Activated CD8-positive, alpha-beta memory T cell treated with anti-CD3 and anti-CD28 coated beads for 1 hour (primary cell): ENCODE measurements at places on chromosomes 6 and 20.

DNA sequence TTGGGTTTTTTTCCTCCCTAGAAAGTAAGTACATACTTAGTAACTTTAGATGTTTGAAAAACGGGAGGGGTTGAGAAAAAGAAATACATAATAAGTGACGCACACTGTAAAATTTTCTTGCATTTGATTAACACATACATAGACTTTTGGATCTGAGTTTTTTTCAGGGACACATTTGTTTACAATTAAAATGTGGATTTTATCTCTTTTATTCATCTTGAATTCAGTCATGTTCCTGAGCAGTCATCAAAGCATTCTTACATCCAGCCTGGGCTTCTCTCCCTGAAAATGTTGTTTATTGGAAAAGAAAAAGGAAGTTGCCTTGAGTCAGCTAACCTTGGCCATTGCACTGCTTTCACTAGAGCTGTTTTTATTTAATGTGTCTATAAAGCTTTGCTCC, 8.7 kb upstream of the RPP40 start:
- no peak for DNase-seq

- DNase-seq: no peak
Observed at GRCh38 chr6:148565930-148566663, 180.7 kb upstream of the UST start.

DNA sequence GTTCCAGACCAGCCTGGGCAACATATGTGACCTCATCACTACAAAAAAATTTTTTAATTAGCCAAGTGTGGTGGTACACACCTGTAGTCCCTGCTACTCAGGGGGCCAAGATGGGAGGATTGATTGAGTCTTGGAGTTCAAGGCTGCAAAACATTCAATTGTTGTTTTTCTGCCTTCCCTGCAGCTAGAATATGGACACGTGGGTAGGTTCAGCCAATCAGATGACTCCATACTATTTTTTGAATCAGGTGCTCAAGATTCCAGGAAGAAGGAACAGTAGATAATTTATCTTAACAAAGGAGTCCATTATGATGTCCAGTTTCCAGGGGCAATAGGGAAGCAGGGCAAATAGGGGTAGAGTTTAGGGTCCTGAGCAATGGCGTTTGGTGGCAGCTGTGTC, 2.4 kb upstream of the DEFB119 start:
- no peak for DNase-seq

- no peak for DNase-seq
Observed at GRCh38 chr6:81304466-81304865, 448.0 kb downstream of the TENT5A start.

GRCh38 chr20:10594296-10594868, 79.4 kb downstream of the JAG1 start:
- DNase-seq: no peak

DNA sequence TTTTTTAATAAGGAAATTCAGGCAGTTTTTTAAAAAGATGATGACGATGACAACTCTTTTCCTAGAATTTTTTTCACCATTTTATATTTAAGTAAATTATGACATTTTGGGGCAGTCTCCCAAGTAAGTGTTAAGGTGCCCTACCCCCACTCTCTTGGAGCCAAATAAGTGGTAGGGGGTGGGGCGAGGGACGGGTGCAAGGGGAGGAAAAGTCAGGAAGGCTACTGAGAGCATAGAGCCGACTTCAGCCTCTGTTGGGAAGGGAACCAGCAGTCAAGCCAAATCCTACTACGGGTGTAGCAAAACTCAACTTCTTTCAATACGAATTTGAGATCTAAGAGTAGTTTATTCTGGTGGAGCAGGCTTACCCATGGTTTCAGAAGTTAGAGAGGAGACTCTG, 54.4 kb downstream of the KIZ start:
- DNase-seq: no peak

DNA sequence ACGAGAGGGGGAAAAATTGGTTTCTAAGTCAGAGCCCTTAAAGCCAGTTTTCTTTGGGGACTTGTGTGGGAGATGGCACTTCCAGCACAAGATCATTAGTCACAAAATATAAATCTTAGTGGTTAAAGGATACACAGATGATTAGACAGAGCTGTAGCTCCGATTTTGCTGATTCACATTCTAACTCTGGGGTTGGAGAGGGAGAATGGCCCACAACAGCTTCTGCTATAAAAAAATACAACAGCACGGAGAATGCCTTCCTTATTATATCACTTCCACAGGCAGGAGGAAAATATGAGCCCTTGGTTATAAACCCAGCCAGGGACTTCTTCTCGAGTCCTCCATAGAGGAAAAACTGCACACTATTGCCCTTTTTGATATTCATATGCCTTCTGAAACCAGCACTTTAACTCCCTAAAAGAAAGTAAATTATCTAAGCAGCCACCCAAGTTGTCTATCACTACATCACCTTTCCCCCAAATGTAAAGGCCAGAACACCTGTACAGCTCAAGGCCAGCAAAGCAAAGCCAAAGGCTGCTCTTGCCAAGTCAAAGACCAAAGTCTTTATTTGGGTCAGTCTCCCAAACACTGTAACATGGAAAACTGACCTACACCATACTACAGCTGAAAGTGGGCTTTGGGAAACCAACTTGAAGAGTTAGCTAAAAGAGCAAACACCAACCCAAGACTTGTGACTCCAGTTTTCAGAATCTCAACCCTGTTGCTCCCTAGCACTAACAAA, 10.4 kb downstream of the MRPL14 start:
- DNase-seq: no peak

DNA sequence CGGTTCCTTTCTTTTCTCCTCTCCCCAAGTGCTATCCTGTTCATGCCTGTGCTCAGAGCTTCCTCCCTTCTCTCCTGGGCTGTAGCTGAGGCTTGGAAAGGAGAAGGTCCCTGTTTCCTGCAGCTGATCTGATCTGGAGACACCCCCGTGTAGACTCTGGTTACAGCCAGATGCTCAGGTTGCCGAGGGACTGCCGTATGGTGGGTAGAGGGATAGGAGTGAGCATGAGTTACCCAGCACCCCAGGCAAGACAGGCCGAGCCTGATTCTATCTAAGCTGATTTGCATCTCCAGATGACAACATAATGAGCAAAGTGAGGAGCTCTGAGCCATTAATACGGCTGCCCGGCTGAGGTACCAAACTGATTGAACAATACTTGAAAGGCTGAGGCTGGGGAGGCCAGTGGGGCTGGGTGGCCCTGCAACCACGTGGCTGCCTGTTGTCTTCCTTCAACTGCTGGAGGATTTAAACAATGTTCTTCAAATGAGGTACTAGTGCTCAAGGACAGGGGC, 91.8 kb downstream of the ASXL1 start:
- no peak for DNase-seq

- no peak for DNase-seq
Observed at GRCh38 chr6:144006736-144007477, 1.2 kb downstream of the PLAGL1 start.

DNA sequence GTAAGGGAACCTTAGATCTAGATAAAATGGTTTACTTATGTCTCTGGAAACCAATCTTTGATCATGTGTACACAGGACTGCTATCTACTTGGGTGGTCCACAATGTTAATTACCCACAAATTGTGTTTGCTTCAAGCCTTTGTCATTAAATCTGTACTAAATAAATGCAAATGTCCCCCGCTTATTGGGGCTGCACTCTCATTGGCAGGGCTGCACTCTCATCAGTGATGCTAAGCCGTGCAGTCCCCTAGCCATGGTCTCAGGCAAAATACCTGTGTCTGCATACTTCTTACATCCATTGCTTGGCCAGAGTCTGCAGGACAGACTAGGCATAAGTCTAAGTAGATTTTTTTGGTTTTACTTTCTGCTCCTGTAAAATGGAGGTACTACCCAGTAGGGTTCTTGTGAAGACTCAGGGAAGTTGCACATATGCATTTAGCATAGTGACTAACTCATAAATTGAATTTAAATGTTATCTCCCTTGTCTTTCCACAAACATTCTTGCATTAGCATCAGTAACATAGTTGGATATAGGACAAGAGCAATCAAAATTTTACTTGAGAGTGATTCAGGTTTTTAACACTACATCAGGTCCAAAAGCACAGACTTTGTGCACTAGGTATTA, 117.4 kb downstream of the ASCC3 start:
- DNase-seq: no peak

- no peak for DNase-seq
Observed at GRCh38 chr6:148874698-148875293, 128.0 kb downstream of the UST start.

DNA sequence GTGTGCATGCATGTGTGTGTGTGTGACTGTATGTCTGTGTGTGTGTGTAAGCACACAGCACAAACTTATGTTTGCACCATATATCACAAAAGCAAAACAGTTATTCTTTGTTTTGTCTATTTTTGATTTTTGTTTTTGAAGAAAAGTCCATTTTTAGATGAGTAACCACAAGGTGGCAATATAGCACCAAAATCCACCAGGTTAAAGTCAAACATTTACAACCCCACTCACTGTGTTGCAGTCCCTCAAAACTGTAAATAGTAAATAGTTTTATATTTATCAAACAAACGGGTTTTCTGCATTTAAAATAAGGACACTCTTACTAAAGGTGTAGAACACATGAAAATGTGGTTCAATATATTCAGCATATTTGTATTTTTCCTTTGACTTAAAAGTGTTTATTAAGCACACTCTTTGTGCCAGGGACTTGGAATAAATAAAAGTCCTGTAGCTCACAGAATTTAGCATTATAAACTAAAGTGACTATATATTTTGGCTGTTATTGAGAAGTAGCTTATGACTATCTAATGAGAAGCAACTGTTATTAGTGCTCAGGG, 118.5 kb downstream of the GFRAL start:
- no peak for DNase-seq

- DNase-seq: no peak
Observed at GRCh38 chr6:11384531-11385309, 152.3 kb upstream of the NEDD9 start.

- DNase-seq: no peak
Observed at GRCh38 chr20:60069656-60070055, 111.4 kb downstream of the CDH26 start.

DNA sequence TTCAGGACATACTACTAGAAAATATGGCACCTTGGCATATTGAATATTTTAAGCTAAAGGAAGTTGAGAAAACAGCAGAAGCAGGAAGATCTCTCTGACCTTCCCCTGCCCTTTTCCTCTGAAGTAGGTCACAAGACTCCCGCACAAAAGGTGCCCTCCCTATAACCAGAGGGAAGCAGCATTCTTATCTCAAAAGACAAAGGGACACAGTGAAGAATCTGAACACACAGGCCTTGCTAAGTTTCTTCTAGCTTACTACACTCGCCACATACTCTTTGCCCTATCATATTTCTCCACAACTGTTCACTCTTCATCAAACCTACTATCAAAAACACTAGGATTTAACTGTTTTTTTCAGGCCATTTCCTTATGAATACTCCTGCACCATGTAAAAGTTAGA, 151.2 kb downstream of the ELOVL4 start:
- no peak for DNase-seq

GRCh38 chr6:161058741-161059140, 67.2 kb downstream of the MAP3K4 start:
- no peak for DNase-seq

- DNase-seq: no peak
Observed at GRCh38 chr6:102215425-102215824, 821.9 kb downstream of the GRIK2 start.

DNA sequence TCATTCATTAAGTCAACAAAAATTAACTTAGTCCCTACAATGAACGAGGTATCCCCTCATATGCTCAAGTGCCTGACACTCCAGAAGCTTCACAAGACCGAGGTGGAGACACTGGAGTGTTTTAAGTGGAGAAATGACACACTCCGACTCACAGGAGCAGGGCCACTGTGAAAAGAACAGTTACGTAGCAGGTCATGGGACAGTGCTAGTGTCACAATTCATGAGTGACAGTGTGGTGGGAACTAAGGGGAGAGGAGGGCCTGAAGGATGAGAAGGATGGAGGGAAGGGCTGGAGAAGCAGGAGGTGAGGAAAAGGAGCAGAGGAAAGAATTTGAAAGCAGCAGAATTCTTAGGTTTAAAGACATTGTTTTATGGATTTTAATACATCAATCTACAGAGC, 1.3 kb upstream of the HLA-A start:
- DNase-seq: no peak

DNA sequence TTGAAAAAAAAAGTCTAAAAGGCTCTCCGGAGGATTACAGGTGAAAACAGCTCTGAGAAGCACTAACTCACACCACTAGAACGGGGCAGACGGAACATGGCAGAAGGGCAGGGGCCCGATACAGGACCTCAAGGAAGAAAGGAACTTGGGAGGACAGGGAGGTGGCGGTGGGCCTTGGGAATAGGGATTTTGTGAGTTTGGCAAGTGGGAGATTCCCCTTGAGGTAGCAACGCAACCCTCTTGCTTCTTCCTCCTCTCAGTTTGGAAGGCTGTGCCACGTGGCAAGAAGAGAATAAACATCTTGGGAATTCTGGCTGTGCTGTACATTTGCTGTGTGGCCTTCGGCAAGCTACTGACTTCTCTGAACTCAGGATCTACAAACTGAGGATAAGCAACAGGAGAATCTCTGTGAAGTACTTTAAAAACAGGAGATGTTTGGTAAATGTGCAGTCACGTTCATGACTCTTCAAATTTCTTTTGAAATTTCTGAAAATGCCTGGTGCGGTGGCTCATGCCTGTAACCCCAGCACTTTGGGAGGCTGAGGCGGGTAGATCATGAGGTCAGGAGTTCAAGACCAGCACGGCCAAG, 220.8 kb downstream of the BCAS1 start:
- DNase-seq: no peak

- DNase-seq: no peak
Observed at GRCh38 chr20:34579979-34580940, 21.7 kb downstream of the MAP1LC3A start.

- no peak for DNase-seq
Observed at GRCh38 chr6:166559211-166559610, 27.3 kb downstream of the RAMACL start.

- DNase-seq: no peak
Observed at GRCh38 chr20:49889935-49890333, 25.4 kb downstream of the SPATA2 start.

GRCh38 chr6:141618180-141618581, 514.5 kb upstream of the GJE1 start:
- no peak for DNase-seq

GRCh38 chr6:89085409-89086205, 5.1 kb downstream of the PNRC1 start:
- DNase-seq: no peak

GRCh38 chr20:63433351-63433750, 39.1 kb downstream of the KCNQ2 start:
- DNase-seq: no peak
